ENCODE measurements at places on chromosomes 1 and 21. TPM values are rescaled to one million over a fixed set of nuclear protein-coding genes. Genes with fewer than 3 reads are reported as not detected.

The ADORA1 gene
- total RNA-seq, result 0.73 TPM

The OR2L2 gene
- total RNA-seq, result 0.02 TPM

The PRRX1 gene
- total RNA-seq, result not detected

The LY9 gene
- 0.06 TPM for total RNA-seq

The FALEC gene
- total RNA-seq, result not detected

The DISC1 gene
- total RNA-seq, result 0.21 TPM

The ZNF124 gene
- total RNA-seq, result 6.0 TPM

Measured in A549 treated with RU486 at 1 μM for 4 hours (cell line).